Stimulated activated CD4-positive, alpha-beta T cell treated with anti-CD3 and anti-CD28 coated beads, Interleukin-1b, Interleukin-23, amount 100 ng/mL, for 1 hour (primary cell): ENCODE measurements at places on chromosomes 11 and 22.

GRCh38 chr11:77172666-77172982 is 44.6 kb downstream of the MYO7A start:
- no peak for DNase-seq

DNA sequence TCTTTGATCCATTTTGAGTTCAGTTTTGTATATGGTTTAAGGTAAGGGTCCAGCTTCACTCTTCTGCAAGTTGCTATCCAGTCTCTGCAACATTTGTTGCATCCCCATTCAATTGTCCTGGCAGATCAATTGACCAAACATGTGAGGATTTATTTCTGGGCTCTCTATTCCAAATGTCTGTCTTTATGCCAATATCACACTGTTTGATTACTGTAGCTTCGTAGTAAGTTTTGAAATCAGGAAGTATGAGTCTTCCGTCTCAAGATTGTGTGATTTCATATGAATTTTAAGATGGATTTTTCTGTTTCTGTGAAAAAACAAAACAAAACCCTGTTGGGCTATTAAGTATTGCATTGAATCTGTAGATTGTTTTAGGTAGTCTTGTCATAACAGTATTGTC is 17.0 kb downstream of the APLP2 start:
- DNase-seq, result no peak

DNA sequence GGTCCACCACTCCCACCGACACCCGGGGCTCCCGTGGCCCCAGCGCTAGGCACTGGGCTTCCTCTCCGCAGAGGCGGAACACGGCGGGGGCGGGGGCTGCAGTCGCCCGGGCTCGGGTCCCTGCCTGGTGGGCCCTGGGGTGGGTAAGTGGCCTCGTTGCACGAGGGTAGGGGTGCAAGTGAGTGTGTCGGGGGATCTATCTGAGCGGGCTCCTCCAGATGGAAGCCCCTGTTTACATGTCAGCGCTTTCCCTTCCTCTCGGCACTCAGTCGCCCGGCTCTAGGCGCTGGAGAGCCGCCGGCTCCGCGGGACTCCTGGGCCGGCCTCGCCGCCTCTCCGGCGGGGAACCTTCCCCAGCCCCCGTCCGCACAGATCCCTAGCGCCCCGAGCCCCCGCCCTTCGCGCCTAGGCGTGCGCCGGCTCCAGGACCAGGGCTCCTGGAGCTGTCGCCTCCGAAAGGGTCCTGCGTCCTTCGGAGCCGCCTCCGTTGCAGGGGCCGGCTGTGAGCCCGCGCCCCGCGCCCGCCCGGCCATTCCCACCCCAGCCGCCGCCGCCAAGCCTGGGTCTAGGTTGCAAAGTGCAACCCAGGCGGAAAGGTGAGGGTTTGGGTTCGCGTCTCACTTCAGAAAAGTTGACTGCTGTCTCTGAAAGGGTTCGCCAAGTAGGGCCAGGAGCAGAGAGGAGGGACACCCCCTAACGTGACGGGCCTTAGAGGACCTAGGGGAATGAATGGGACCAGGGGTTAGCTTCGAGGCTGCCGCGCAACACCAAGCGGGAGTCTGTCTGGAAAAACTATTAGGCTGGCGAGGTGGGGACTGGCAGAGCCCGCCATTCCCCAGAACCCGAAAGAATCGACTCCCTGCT is 978 bp downstream of the FLI1 start:
- no peak for DNase-seq

- DNase-seq, result no peak
Observed at GRCh38 chr22:25966448-25966913, 202.8 kb upstream of the SEZ6L start.

DNA sequence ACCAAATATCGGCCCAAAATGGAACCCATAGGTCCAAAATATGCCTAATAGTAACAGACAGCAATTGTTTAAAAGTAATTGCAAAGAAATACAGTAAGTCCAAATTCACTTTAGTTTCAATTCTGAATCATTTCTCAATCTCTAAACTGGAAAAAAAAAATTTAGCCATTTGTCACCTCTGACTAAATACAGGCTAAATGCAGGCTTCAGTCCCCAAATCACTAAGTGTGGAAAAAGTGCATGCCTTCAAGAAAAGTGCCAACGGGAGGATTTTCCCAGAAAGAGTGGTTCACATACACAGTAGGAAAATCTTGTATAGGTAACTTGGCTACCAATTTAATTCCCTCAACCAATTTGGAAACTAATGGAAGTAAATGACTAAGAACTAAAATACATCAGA is 35.7 kb downstream of the SIK3 start:
- no peak for DNase-seq

GRCh38 chr11:127816962-127817361 is 770.4 kb downstream of the ETS1 start:
- DNase-seq, result no peak

GRCh38 chr11:122720107-122720881 is 64.8 kb downstream of the UBASH3B start:
- DNase-seq, result no peak

DNA sequence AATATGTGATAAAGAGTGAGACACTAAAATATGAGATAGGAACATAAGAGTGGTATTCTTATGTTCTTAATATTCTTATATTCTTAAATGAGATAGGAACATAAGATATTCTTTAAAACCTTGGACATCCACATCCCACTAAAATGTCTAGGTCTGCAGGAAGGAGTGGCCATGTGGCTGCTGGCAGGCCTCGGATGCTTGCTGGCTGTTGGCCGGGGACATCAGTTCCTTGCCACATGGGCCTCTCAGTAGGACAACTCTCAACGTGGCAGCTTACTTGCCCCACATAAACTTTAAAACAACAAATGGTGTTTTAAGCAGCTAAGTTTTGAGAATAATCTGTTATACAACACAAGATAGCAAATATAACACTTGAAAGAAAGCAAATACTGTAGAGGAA is 240.1 kb downstream of the CASP12 start:
- no peak for DNase-seq

DNA sequence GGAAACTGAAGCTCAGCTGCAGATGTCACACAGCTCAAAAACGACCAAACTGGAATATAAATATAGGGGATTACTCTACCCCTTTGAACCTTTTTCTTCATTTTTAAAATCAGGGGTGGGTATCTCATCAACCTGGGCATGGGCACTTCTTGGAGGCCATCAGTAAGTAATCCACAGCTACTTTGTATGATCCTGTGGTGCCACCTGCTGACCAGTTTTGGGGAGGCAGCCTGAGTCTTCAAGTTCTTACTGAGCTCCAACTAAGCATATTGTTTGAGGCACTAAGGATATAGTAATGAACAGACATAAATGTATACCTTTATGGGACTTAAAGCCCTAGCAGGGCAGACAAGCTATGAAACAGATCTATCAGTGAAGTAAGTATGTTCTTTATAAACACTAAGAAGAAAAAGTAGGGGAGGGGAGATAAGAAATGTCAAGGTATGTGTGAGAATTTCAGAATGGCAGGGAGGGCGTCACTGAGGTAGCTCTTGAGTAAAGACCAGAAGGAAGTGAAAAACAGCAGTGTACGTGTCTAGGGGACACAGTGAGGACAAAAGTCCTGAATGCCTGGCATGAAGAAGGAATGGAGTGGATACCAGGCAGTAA is 18.4 kb downstream of the TUB start:
- peak; percentile 64 for DNase-seq

DNA sequence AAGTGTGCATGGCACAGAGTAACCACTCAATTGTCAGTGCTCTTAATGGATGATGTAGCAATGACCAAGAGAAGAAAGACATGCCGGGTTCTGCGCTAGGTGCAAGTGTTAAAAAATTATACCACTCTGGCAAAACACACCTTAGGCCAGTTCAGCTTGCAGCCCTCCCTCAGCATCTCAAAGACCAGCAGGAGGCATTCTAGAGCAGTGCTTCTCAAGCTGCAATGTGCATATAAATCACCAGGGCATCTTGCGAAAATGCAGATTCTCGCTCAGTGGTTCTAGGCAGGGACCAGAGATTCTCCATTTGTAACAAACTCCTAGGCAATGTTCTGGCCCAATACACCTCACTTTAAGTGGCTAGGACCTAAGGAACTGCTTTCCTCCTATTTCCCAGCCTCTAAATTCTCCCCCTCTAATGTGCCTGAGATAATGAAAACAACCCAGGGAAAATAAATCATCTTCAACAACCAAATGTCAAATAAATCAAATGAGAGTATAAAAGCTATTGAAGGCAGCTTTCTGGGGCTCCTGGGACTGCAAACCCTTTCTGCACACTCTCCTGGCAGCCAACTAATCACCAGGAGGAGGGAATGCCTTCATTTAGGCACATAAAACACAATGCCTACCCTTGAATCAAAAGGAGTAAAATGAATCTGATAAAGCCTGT is 337.2 kb upstream of the API5 start:
- DNase-seq, result no peak

DNA sequence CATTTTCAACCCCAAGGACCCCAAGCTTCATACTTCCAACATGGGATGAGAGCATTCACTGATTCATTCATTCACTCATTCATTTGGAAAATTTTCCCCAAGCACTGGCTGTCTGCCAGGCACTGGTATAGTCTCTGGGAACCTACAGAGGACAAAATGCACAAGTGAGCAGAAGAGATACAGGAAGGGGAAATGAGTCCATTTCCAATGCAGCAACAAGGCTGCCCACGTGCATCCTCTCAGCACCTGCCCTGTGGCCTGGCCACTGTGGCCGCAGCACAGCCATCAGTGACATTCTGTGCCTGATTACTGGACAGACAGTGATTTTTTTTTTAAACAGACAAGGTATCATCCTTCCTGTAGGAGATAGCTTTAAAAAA is 96.0 kb upstream of the PITPNB start:
- DNase-seq, result no peak

DNA sequence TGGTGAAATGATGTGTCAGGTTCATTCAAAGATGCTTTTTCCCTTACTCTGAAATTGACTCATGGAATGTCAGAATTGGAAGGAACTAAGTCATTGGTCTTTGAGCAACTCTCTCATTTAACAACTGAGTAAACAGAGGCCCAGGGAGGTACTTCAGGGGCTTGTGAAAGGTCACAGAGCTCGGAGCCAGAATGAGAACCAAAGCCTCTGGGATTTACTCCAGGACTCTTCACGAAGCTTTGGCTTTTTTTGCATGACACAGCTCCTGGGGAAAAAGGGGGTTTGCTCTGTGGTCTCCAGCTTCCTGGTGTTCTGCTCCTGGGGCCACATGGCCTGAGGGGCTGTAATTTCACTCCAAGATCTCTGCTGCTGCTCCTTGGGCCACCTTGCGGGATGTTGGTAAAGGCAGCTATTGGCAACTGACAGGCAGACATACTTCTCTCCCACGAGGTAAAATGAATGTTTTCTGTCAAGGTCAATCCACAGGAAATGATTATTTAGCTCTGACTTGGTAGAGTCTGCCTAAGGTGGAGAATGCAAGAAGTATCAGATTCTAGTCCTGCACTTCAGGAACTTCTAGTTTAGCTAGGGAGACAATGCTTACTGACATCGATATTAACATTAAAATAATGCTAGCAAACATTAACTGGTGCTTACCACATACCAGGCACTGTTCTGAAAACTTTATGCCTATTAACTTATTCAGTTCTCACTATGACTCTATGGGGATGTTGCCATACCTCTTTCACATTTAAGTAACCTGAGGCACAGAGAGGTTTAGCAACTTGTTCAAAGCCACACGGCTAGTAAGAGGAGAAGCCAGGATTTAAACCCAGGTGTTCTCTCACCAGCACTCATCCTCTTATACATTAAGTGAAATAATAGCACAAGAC is 16.1 kb downstream of the PKNOX2 start:
- DNase-seq, result no peak

GRCh38 chr11:105071089-105071732 is 26.1 kb upstream of the CARD16 start:
- no peak for DNase-seq

- no peak for DNase-seq
Observed at GRCh38 chr11:32581556-32581955, 2.1 kb upstream of the EIF3M start.

DNA sequence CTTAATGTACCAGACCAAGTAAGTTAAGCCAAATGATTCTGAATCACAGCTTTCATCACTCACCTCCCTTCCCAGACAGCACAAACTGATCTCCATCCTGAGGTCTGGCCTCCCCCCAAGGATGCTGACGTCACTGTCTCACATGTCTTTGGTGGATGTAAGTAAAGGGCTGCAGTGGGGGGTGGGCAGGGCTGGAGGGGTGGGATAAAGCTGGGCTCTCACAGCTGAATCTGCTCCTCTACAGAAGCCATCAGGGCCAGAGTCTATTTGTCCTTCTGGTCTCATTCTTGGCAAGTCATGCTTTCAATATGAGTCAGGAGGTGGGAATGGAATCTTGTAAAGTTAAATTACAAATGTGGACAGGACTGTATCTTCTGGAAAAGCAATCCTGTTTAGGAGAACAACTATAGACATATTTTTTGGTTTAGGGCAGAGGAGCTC is 32.7 kb downstream of the P4HA3 start:
- DNase-seq, result no peak

DNA sequence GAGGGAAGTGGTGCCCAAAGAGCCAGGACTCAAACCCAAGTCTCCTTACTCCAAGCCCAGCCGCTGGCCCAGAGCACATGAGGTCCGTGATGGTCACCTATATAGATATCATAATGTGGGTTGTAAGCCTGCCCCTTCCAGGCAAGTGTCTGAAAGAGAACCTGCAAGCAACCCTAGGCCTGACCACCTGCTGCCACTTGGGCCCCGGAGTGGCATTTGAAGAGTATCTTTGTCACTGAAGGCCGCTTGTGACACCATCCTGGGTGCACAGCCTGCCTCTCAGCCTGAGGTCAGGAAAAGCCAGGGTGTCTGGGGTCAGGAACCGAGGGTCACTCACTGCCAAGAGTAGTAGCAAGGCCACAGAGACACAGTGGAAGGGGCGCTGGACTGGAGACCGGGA is 32.4 kb downstream of the OTOG start:
- no peak for DNase-seq

- no peak for DNase-seq
Observed at GRCh38 chr11:117417342-117417741, 89.7 kb downstream of the CEP164 start.

DNA sequence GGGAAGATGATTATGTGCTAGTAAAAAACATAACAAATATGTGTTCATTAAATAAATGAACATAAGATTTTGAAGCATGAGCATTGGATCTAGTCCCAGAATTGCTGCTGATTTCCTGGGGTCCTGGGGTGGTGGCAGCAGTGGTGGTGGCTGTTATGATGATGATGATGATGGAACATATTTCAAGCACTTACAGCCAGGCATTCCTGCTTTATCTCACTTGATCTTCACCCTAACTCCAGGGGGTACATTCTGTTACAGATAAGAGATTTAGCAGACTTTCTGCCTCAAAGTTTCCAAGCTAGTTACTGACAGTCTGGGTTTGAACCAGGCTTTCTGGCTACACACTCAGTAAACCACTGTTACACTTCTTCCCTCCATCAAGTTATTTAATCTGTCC is 5.2 kb downstream of the TRAPPC4 start:
- no peak for DNase-seq
